A549 (cell line): ENCODE measurements at places on chromosomes 7 and 10.

- DNase-seq = peak; percentile 39
Observed at GRCh38 chr10:104255311-104255981, 754 bp downstream of the GSTO1 start.

- no peak for DNase-seq
Observed at GRCh38 chr10:70820976-70821750, 5.4 kb downstream of the SGPL1 start.

- DNase-seq = no peak
Observed at GRCh38 chr10:65818990-65819389, 1106.8 kb upstream of the LRRTM3 start.

DNA sequence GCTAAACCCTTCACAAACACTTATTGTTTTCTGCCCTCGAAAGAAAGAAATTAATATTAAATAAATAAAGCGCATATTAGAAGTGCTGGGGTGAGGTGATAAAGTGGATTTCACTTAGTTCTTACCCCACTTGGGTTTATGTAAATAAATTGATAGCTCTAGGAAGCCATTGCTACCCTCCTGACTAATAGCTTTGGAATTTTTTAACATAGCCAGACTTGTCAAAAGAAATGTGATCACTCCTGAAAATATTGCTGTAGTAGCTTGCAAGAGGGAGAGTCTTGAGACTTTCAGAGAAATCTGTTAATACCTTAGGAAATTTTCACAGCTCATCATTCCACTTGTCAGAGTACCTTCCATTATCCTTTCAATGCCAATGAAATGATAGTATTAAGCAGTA, 7.6 kb downstream of the ARL5B start:
- DNase-seq = no peak

GRCh38 chr10:129941199-129942018, 22.7 kb downstream of the EBF3 start:
- no peak for DNase-seq

DNA sequence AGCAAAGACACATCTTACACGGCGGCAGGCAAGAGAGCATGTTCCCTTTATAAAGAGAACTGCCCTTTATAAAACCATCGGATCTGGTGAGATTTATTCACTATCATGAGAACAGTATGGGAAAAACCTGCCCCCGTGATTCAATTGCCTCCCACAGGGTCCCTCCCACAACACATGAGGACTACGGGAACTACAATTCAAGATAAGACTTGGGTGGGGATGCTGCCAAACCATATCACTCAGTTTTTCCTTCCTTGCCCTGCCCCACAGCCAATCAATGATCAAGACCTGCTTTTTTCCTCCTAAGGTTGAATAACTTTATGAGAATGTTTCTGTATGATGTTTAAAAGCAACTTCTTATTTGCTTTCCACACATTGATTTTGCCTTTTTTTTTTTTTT, 3.1 kb upstream of the PTPRE start:
- DNase-seq = no peak

- no peak for DNase-seq
Observed at GRCh38 chr7:38955892-38956291, 21.8 kb upstream of the POU6F2 start.

- no peak for DNase-seq
Observed at GRCh38 chr7:100215895-100216294, 3.9 kb upstream of the PVRIG start.

DNA sequence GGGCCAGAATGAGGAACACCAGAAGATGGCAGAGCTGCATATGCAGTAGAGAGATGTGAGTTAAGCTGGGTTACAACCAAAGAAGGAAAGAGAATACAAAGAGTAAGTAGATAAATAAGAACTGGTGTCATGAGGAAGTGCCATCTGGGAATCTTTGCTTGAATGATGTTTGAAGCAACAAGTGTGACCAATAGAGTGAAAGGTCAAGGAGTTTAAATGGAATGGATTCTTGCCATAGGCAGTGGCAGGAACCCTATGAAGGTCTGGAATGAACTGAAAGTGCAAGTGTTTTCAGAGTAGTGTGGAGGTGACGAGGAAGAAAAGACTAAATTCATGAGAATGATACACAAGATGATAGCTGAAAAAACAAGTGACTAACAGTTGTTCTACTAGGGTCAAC, 21.6 kb downstream of the MEST start:
- DNase-seq = no peak

- DNase-seq = no peak
Observed at GRCh38 chr7:135770139-135770710, 21.6 kb upstream of the FAM180A start.

- no peak for DNase-seq
Observed at GRCh38 chr7:4198301-4198700, 483.8 kb upstream of the FOXK1 start.

DNA sequence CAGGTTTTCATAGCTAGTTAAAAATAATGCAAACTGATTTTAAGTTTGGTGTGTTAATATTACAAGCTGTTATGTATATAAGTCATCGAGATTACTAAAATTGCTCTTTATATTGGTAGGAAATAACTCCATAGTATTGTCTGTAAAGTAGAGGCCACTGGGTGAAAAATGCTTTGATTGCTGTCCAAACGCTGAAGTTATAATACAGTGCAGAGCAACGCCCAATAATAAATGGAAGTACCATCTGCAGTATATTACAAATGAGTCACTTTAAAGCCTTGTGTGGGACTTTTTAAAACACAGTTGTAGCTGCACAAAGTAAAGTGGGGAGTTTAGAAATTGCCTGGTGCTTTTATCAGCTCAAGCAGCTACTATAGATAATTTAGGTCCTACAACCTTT, 196.1 kb downstream of the NXPH1 start:
- DNase-seq = no peak

DNA sequence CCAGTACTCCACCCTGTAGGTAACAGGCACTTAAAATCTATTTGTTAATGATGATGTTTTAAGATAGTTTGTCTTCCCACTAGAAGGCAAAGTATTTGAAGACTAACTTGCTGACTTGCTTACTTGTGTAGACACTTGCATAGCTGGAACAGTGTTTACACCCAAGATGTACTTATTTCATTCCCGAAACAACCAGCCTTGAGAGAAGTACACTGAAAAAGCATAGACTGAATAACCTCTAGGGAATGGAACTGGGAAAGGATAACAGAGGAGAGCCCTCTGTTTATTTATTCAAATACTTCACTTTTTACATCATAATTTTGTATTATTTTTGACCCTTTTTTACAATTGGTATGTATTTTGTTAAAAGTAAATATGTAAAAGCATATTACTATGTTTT, 33.1 kb upstream of the TMEM26 start:
- DNase-seq = no peak

GRCh38 chr10:127892743-127893142, at the start of gene CLRN3:
Gene CLRN3 (minus strand): TSS chr10:127892941. CDS start chr10:127892784, 157 bp downstream.
- no peak for DNase-seq

DNA sequence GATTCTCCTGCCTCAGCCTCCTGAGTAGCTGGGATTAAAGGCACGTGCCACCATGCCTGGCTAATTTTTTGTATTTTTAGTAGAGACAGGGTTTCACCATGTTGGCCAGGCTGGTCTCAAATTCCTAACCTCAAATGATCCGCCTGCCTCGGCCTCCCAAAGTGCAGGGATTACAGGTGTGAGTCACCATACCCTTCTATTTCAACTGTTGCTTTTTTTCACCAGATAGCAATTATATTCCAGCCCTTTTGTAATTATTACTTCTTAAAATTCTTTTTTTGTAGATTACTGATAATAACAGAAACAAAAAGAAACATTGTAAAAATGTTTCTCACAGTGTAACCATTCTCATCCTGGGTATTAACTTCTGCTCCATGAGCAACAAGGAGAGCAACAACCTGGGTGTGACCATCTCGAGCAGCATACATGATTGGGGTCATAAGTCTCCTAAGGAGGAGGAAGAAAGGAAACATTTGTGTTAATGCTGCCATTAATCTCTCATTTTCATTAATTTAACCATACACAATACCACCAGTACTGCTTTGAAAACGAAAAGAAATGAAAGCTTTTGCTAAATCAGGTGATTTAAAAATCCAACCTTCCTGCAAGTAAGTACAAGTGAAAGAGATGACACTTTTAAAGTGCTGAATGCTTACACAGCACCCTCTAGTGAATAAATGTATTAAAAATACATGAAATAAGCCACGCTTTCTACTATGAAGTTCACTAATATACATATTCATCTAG, 41.8 kb downstream of the ASZ1 start:
- peak; percentile 27 for DNase-seq

DNA sequence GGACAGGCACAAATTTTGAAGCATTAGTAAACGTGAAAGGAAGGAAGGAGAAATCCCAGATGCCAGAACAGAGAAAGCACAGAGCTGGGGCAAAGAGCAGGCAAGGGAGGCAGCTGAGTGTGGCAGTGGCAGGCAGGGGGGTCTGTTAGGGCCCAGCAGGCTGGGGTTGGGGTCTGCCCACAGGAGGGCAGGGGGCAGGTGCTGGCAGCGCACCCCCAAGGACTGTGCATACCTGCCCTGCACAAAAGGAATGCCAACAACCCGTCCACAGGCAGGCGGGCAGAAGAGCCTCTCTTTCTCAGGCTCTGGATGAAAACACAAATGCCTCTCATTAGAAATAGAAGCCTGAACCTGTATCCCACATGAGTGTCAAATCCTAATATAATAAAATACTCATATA, 552.3 kb downstream of the PTPRN2 start:
- no peak for DNase-seq

DNA sequence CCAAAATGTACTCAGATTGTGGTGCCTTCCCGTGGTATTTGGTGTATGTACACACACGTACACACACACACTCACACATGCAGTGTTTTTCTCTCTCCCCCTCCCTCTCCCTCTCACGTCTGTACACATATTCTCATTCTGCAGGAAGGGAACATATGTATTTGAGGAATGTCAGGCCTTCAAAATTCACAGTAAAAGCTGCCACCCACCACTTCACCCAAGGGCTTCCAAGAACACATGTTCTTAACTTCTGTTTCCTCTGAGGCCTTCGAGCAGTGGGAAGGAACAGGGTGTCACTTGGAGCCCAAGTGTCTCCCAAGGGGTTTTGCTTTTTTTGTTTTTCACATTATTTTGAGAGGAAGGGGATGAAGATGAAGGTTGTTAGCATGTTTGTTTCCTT, 198.9 kb downstream of the TCF7L2 start:
- no peak for DNase-seq

DNA sequence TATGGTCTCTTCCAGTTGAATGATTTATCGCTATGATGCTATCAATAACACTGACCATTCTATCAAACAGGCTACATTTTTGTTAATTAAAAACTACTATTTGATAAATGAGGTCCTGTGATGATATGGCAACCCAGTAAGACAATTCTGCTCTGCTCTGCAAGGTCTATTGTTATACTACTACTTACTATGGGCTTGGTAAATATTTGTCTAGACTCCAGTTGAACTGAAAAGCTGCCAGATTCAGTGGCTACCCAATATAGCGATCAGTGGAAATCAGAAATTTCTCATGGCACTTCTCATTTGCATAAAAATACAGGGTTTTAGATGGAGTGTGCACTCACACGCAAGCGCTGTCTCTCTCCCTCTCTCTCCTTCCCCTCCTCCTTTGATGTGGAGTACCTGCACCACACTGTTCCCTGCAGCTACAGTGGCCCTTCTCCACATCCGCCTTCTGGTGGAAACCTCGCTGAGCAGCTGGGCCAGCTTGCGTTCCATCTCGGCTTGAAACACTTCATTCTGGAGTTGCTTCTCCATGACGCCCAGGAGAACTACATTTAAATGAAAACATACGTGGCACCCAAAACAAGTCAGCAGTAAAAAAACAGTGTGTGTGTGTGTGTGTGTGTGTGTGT, 77.9 kb downstream of the KIAA1549 start:
- DNase-seq = no peak

DNA sequence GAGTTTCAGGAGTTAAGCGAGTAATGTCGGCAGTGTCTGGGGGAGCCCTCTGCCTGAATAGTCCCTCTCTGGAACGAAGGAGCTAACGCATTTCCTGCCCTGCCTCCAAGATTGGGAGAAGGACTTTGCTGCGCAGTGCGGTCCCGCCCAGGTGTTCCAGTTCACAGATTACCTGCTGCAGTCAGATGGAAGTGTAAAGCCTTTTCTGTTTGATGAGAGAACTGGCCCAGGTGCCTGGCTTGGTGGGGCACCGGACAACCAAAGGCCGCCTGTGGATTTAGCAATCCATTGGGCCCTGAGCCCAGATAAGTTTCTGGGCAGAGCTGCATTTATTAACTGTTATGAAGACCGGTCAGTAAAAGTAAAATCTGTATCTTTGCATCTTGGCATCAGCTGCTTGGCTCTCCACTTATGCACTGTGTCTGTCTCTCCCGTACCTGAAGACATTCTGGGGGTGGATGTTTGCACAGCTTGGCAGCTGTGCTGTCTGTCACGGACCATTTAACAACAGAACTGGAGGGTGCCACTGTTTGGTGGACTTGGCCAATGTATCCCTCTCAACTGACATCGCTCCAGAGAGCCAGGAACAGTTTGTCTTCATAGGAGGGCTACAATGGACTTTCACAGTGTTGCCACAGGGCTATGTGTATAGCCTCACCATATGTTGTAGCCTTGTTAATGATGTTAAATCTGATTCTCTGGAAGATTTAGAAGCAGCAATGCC, 654.7 kb upstream of the ZWINT start:
- no peak for DNase-seq

GRCh38 chr10:72601144-72601543, 24.7 kb downstream of the MICU1 start:
- DNase-seq = no peak
